ENCODE measurements at places on chromosomes 7 and 10.

- no peak for DNase-seq
Measured at GRCh38 chr7:114700247-114700928, 221.5 kb upstream of the MDFIC start.

GRCh38 chr7:15686957-15687545, 568 bp upstream of the MEOX2 start:
- no peak for DNase-seq

DNA sequence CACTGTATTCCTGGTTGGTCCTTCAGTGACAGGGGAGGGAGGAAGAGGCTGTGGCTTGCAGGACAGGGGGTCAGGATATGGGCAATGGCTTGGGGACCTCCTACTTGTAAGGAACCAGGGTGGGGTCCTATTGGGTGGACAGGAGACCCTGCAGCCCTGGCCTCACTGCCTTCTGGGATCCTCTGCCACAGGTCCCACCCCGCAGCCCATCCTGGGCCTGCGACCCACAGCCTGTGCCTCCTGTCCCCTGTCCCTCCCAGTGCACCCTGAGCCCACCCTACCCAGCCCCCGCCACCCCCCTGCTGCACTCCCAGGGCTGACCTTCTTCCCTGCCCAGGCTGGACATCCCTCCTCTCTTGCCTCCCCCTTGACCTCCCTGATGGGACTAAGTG, 58.7 kb upstream of the MYL10 start:
- no peak for DNase-seq

DNA sequence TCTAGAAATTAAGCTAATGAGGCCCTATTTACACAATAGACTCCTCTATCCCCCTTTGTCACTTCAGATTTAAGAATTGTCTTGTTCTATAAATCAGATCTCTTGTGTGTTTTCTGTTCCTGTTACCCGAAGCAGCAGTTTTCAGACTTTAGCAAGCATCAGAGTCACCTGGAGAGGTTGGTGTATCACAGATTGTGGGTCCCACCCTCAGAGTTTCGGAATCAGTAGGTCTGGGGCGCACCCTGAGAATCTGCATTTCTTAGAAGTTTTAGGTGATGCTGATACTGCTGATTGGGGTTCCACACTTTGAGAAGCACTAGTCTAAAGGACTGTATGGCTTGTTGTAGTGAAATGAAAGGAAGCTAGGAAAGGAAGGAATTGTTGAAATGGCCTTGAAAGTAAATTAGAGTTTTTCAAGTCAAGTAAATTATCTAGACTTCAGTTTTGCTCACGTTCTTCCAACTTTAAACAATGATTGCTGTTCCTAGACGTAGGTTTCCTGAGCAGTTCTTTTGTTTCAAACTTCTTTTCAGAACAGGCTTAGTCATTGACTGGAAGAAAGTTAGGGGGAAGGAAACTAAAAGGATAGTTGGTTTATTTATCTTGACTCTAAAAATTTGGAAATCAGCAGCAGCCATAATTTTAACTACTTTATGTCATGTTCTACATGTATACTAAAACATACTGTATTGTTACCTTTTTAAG, 15.7 kb downstream of the BPGM start:
- no peak for DNase-seq

GRCh38 chr7:3141326-3141725, 97.7 kb upstream of the CARD11 start:
- DNase-seq, result no peak

- no peak for DNase-seq
Measured at GRCh38 chr10:51960494-51960895, 261.1 kb upstream of the CSTF2T start.

DNA sequence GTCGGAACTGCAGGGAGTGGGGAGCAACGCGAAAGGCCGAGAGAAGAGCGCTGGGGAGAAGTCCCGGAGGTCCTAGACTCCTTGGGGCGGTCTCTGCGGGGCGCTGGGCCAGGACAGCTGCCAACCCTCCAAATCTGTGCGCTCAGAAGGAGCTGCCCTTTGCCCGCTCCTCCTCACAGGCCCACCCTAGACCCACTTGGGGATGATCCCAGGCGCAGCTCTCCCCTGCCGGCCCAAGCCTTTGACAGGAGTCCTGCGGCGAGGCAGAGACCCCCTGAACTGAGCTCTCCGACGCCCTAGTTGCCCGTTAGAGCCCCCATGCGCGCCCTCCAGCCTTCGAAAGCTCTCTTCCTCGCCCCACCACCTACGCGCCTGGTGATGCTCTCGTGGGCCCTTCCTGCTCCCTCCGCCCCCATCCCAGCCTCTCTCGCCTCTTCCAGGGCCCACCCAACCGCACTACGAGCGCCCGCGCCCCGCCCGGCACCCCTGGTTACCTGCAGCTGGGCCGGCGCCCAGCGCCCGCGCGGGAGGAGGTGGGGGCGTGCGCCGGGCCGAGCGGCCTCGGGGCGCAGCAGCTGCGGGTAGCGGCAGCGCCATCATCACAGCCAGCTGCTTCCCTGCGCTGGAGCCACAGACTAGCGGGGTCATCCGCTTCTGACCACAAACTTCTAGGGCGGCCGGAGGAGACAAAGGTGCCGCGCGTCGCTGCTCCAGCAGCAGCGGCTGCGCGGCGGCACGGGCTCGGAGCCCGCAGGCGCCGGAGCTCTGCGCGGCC, 353.4 kb downstream of the DNAJB6 start:
- no peak for DNase-seq

Measured in cortex of kidney (tissue), 1 donor.